Stimulated activated CD4-positive, alpha-beta T cell treated with anti-CD3 and anti-CD28 coated beads, TNF-alpha, amount 100 ng/mL, for 4 hours (primary cell): ENCODE measurements at places on chromosomes 4 and X.

DNA sequence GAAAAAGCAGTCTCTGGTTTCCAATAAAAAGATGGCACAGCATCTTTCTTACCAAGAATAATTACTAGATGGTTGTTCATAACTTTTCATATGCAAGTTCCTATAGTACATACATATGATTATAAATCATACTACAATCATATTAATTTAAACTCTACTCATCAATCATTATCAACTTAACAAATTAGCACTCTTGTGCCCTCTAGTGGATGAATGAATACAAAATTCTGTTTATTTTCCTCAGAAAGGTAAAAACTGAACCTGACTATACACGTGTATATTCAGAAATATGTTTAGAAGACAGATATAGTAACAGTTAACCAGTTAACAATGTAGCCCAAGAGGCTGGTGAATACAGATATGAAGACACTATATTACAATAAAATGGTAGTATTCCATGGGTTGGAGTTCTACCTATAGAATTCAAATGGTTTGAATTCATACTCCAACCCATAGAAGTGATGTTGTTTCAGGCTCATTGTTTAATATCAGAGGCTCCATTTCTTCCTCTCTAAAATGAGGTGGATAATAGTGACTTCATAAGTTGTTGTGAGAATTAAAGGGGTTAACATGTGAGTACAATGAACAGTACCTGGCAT is 100.0 kb downstream of the ADAMTS3 start:
- no peak for DNase-seq

DNA sequence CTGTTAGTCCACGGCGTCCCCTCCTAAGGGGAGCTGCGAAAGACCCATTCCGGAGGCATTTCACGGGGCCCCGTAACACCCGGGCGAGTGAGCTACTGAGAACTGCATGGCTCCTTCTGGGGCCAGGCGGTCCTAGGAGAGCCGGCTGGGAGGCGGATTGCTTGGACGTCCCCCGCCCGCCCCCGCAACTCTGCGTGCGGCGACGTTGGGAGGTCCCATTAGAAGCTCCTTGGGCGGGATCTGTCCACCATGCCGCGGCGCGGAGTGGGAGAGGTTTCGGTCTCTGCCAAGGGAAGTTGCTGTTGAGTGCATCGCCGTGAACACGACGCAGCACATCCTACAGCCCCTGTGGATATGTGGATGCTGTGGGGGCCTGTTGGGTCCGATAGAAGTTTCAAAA is 85.4 kb upstream of the IGFBP7 start:
- no peak for DNase-seq

- DNase-seq, result no peak
These were observed 67.0 kb downstream of the RASGEF1B start for GRCh38 chr4:81404741-81405140.

GRCh38 chr4:113116414-113117357 is 67.2 kb downstream of the ANK2 start:
- no peak for DNase-seq

GRCh38 chr4:152063621-152064240 is 302.9 kb upstream of the GATB start:
- DNase-seq, result no peak

- DNase-seq, result no peak
These were observed 136.2 kb downstream of the SMIM20 start for GRCh38 chr4:26050212-26050643.

DNA sequence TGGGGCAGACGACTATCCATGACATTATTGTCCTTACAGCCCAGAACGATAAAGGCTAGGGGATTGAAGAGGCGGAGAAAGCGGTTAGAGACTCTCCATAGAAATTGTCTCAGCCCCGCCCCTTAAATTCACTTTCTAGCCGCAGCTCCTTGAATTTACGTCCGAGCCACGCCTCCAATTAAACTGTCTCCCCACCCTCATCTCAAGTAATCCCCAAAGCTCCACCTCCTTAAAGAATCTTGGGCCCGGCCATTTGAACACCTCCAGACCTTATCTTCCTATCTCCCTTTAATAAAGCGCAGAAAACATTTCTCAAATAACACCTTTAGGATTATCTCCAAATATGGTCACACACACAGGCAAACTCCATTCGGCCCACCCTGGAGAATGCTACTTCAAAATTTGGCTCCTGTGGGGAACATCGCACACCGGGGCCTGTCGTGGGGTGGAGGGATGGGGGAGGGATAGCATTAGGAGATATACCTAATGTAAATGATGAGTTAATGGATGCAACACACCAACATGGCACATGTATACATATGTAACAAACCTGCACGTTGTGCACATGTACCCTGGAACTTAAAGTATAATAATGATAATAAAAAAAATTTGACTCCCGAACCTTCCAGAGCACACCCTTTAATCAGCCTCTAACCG is 7.2 kb upstream of the MAGIX start:
- DNase-seq, result no peak
